Erythroblast (primary cell): ENCODE measurements at places on chromosomes 6 and 20.

DNA sequence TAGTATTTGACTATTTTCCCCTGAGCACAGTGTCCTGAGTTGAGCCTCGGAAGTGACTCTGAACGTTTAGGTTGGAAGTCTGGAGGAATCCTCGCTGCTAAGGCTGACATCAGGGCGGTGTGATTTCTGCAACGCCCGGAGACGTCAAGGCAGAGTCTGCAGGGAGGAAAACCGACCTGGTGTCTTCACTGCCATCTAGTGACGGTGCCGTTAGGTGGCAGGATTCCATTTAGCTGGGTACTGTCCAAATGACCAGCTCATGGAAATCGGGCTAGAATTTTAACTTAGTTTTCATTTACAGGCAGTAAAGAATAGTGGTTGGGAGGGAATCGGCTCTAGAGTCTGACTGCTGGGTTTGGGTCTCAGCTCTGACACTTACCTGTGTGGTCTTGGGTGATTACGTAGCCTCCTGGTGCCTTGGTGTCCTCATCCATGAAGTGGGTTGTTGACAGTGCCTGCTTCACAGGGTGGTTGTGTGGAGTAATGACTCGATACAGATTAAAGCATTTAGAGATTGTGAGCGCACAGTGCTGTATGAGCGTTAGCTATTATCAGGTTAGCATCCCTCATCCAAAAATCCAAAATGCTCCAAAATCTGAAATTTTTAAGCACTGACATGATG lies 35.0 kb downstream of the FOXF2 start:
- DNase-seq = no peak

- no peak for DNase-seq
These were observed 89.0 kb upstream of the NOX3 start for GRCh38 chr6:155544677-155545076.

GRCh38 chr20:1830240-1830639 lies 65.0 kb upstream of the SIRPA start:
- DNase-seq = no peak

DNA sequence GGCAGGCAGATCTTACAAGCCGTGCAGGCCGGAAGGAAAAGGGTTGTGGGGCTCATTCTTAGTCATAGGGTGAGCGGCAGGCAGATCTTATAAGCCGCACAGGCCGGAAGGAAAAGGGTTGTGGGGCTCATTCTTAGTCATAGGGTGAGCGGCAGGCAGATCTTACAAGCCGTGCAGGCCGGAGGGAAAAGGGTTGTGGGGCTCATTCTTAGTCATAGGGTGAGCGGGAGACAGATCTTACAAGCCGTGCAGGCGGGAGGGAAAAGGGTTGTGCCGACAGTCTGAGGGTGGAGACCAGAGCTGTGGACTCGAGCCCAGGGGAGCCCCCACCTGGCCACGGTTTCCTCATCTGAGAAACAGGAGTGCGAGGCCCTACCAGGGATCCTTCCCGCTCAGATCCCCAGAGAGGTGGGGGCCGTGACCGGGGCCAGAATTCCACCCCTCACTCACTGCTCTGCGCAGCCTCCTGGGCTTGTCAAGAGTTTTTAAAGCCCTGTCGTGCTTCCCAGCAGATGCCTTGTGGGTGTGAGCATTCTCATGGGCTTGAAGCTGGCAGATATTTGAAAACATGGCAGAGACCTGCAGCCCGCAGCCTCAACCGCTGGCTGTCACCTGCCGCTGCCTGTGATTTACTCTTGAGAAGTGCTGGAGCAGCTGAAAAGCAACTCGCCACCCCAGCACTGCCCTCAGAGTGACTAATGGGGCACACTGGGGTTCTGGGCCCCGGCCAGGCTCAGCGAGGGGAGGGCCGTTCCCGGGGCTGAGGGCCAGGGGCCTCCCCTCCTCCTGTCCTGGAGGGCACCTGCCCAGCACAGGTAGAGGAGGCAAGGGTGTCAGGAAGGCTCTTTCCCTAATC lies 31.9 kb downstream of the NTSR1 start:
- no peak for DNase-seq

DNA sequence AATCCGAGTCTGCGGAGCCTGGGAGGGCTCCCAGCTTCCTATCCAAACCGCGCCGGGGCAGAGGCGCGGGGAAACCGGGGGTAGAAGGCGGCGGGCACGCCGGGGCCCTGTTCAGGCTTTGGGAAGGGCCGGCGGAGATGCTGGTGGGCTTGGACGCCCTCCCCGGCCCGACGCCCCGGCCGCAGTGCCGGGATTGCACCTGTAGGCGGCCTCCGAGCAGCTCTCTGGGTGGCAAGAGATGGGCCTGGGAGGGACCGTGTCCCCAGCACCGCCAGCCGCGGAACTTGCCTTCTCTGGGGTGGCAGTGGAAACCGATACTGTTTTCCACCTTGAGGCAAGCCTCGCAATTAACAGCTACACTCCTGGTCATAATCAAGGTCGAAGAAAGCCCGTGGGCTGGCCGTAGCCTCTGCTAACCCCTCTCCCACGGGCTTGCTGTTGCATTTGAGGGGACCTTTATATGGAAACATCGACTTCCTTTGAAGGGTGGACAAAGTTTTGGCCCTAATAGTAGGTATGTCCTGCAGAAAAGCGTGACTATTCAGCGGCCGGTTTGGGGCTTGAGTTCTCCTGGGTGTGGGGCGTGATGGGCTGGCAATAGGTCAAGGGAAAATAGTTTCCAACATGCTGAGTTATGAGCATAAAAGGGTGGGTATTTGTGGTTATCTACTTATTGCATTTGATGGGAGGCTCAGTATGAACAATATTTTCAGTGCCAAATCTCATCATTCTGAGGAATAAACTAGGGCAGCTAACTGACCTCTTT lies 1.1 kb upstream of the JAG1 start:
- DNase-seq = peak; percentile 69

GRCh38 chr20:32507998-32508774 lies 76.9 kb downstream of the NOL4L start:
- no peak for DNase-seq
